Activated gamma-delta T cell treated with anti-CD3 and anti-CD28 coated beads, Interleukin-2, amount 50 U/mL, for 16 hours (primary cell): ENCODE measurements at places on chromosomes 12 and 14.

DNA sequence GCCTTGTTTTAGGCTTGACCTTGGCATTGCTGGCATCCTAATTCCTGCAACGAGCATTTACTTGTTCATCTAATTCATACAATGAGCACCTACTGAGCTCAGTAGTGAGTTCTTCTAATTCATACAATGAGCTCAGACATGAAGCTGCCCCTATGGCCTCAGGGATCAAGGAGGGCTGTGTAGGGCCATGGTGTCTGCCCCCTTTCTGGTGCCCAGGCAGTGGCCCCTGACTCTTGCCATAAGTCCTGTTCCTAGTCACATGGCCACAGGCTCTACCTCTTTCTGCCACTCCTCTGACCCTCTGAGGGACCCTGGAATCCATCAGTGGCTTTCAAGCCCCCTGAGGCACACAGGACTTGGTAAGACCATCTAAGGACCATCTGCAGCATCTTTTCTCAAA, 148.8 kb downstream of the ZFP36L1 start:
- DNase-seq: no peak

DNA sequence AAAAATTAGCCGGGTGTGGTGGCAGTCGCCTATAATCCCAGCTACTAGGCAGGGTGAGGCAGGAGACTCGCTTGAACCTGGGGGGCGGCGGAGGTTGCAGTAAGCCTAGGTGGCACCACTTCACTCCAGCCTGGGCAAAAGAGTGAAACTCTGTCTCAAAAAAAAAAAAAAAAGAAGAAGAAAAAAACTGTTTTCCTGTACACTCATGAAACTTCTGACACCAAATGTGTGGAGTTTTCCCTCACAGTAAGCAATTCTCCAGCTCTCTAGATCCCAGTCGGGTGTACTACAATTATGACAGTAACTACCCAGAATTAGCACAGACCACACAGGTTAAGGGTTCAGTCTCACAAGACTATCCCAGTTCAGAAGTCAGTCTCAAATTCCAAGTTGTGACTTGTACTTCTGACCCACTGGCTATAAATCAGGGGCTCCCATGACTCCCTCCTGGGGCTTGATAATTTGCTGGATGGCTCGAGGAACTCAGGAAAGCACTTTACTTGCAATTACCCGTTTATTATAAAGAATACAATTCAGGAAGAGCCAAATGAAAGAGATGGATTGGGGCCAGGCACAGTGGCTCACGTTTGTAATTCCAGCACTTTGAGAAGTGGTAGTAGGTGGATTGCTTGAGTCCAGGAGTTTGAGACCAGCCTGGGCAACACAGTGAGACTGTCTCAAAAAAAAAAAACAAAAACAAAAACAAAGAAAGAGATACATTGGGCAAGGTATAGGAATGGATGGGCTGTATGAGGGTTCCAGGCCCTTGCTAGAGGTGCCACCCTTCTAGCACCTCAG, 12.4 kb upstream of the ARF6 start:
- no peak for DNase-seq

- DNase-seq: peak; percentile 51
These were observed 114.8 kb downstream of the PLXNC1 start for GRCh38 chr12:94263011-94263811.

- DNase-seq: no peak
These were observed 20.6 kb upstream of the PYGL start for GRCh38 chr14:50964683-50965390.

- DNase-seq: no peak
These were observed 345 bp downstream of the ASPG start for GRCh38 chr14:104085889-104086201.

DNA sequence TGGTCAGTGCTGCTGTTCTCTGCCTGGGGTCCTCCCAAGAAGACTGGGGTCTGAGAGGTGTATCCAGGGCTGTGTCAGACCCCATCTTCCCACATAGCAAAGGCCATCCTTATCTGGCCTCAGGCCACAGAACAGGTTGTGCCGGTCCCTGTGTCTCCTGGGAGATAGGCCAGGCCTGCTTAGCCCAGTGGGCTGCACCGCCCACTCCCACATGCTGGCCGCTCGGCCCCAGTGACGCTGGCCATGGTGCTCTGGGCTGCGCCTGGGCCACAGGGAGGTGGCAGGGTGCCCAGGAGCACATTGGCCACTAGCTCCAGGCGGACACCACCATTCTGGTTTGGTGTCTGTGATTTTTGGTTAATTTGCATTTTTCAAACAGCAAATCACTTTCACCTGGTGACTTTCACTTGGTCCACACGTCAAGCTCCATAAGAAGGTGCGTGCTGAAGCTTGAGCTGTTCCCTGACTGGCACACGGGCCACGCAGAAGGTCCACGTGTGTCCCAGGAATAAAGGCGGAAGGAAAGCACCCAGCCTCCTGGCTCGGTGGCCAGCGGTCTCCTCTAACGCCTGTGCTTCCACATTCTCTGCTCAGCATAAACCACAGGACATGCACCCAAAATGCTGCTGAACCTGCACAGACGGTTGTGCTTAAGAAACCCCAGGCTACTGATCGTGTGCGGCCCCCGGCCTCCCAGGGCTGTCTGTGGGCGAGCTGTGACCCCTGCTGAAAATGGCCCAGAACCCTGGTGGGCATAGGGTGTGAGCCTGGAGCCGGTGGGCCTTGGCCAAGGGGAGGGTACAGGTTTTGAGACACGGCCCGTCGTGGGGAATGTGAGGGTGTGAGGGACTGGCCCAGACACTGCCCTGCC, 4.6 kb downstream of the FBRSL1 start:
- DNase-seq: no peak

GRCh38 chr14:53894456-53894855, 62.2 kb downstream of the BMP4 start:
- no peak for DNase-seq

DNA sequence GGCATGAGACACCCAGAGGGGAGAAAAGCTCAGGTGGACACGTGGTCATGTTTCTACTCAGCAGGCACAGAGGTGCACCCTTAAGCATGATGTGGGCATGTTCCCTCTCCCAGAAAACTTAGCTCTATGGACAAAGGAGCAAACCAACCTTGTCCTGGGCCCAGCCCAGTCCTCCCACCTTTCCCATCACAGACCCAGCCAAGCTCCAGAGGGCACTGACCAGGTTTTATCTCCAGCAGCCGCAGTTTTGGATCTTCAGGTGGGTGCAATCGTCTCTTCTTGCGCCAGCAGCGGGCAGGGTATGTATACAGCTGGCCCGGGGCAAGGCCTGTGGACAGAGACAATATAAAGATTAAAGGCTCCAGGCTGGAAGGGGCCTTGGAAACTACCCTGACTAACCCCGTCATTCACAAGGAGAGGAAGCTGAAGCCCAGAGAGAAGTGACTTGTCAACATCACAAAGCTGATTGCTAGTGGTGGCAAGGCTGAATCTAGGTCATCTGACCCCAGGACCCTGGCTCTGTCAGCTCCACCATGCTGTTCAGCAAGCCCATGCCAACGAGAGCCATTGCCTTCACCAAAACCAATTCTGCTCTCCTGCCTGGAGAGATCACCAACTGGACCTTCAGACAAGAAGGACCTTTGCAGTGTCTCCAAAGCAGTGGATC, 140.7 kb downstream of the DPF3 start:
- DNase-seq: no peak

DNA sequence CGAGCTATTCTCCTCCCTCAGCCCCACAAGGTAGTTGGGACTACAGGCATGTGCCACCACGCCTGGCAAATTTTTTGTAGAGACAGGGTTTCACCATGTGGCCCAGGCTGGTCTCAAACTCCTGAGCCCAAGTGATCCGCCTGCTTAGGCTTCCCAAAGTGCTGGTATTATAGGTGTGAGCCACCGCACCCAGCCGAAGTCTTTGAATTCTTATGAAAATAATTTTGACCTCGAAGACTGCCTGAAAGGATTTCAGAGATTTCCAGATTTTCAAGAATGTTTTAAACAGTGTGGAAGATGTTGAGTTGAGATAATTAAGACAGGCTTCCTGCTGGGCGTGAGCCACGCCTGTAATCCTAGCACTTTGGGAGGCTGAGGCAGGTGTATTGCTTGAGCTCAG, 5.0 kb downstream of the PSMA3 start:
- no peak for DNase-seq
